ENCODE measurements at places on chromosomes 4 and X. TPM values are rescaled to one million over a fixed set of nuclear protein-coding genes. Genes with fewer than 3 reads are reported as not detected.

CLDN2 gene
- not detected for total RNA-seq

WAS gene
- 2.0 TPM for total RNA-seq

CFAP99 gene
- total RNA-seq = not detected

GPR78 gene
- under 0.01 TPM for total RNA-seq

AIFM1 gene
- 11.4 TPM for total RNA-seq

AMOT gene
- total RNA-seq = 12.6 TPM

All from frontal cortex (tissue), 4 donors.